Dermis microvascular lymphatic vessel endothelial cell (primary cell): ENCODE measurements at places on chromosomes 2 and 18.
A peak's percentile ranks its signal among the peaks of the same experiment; 100 is the strongest.

- DNase-seq, result no peak
Measured at GRCh38 chr2:15860760-15861159, 79.6 kb upstream of the MYCN start.

- DNase-seq, result no peak
Measured at GRCh38 chr2:230330725-230331124, 3.7 kb downstream of the SP140L start.

GRCh38 chr18:69622961-69623360 lies 222.3 kb downstream of the DOK6 start:
- DNase-seq, result no peak

DNA sequence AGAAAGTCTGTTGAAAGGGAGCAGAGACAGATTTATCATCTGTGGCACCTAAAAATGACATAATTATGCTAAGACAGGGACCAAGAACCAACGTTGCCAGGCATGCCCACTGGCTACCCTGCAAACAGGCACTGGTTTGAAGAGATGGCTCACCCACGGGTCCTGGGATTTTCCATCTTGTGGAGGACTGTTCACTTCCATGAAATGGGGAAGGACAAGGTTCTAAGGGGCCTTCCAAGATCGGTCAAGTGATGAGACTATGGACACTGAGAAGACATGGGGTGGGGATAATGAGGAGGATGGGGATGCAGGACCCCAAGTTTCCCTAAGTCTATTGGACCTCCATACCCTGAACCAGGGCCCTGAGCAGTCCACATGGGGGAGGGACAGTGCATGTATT lies 18.9 kb downstream of the LGALSL start:
- no peak for DNase-seq

DNA sequence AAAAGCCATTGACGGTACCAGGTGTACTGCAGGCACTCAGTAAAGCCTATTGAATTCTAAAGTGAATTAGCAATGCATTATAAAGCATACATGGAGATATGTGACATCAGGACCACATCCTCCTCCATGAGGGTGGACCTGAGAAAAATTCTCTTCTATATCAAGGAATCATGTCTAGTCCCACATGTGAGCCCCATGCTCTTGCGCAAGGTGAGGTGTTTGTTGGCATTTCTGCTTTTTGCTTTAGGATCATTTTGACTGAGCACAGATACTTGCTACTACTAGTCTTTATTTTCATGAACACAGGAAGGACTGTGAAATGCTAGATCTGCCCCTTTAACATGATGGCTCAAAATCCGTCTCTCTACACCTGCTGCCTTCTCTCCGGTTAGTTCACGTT lies 183.9 kb downstream of the CD226 start:
- no peak for DNase-seq

DNA sequence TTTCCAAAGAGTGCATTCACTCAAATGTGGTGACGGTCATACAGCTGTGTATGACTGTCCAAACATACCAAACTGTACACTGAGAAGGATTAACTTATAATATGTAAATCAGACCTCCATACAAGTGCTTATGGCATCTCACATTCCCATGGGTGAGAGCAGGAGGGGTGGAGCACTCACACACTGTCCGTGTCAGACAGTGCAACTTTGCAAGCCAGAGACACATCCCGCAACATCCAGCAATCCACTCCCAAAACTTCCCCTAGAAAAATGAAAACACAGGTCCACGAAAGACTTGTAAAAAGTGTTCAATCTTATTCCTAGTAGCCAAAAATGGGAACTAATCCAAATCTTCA lies 36.4 kb downstream of the FAM168B start:
- no peak for DNase-seq

GRCh38 chr2:126730655-126731054 lies 74.7 kb downstream of the GYPC start:
- no peak for DNase-seq

- peak; percentile 76 for DNase-seq
Measured at GRCh38 chr18:34787931-34788532, 77.9 kb downstream of the DTNA start.

GRCh38 chr2:78686625-78687153 lies 338.8 kb upstream of the REG3G start:
- DNase-seq, result no peak

GRCh38 chr2:174967691-174968260 lies 37.4 kb downstream of the CHN1 start:
- DNase-seq, result no peak

GRCh38 chr18:48472610-48473009 lies 63.4 kb upstream of the ZBTB7C start:
- DNase-seq, result no peak

- DNase-seq, result no peak
Measured at GRCh38 chr18:45802814-45803492, 22.5 kb upstream of the SIGLEC15 start.
